ENCODE measurements at places on chromosomes 11 and 22.

DNA sequence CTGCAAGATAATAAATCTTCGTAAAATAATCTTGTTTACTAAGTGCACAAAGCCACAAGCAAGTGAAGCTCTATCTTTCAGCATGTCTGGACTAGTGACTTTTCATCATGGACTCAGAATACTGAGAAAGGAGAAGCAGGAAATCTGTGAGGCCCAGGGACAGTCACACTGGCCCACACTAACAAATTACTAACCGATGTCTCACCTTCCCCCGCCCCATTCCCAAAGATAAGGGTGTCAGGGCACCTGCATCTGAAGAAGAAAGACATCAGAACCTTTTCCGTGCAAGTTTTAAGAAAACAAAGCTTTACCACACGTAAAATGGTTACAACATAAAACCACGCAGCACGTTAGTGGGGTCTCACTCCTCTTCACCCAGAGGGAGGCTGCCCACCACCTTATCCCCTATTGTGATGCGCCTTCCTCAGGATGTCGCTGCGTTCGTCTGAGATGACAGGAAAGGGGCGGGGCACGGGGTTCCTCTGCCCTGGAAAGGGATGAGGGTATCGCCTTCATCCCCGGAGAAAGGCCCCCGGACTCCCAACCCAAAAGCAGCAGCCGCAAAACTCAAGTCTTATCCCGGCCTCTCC is 616 bp downstream of the BTBD10 start:
- DNase-seq: peak; percentile 53

DNA sequence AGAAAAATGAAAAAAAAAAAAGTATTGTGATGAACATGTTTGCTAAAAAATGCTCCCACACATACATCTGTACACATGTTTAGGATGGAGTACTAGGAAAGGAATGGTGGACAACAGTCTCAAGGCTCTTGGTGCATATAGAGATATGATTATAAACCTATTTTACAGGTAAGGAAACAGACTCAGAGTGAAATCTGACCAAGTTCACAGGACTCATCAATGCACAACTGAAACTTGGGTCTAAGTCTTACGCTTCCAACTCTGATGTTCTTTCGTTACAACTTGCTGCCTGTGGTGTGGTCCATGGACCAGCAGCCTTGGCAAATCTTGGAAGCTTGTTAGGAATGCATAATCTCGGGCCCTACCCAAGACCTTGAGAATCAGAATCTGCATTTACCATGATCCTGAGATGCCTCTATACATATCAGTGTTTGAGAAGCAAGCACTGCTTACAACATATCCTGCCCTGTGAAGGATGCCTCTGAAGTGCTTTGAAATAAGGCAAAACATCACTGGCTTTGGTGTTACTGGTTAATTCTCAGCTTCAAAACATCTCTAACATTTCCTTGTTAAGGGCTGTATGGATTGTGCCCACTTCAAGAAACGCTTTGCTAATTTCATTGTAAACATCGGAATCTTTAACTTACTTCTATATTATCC is 39.9 kb upstream of the NUP160 start:
- no peak for DNase-seq

- DNase-seq: no peak
Measured at GRCh38 chr11:27648840-27649239, 51.4 kb downstream of the BDNF start.

- DNase-seq: no peak
Measured at GRCh38 chr11:120858740-120859139, 165.2 kb upstream of the TBCEL start.

GRCh38 chr11:100889758-100890157 is 202.7 kb downstream of the ARHGAP42 start:
- DNase-seq: no peak

- DNase-seq: no peak
Measured at GRCh38 chr11:38687008-38687407, 2089.0 kb upstream of the RAG2 start.

DNA sequence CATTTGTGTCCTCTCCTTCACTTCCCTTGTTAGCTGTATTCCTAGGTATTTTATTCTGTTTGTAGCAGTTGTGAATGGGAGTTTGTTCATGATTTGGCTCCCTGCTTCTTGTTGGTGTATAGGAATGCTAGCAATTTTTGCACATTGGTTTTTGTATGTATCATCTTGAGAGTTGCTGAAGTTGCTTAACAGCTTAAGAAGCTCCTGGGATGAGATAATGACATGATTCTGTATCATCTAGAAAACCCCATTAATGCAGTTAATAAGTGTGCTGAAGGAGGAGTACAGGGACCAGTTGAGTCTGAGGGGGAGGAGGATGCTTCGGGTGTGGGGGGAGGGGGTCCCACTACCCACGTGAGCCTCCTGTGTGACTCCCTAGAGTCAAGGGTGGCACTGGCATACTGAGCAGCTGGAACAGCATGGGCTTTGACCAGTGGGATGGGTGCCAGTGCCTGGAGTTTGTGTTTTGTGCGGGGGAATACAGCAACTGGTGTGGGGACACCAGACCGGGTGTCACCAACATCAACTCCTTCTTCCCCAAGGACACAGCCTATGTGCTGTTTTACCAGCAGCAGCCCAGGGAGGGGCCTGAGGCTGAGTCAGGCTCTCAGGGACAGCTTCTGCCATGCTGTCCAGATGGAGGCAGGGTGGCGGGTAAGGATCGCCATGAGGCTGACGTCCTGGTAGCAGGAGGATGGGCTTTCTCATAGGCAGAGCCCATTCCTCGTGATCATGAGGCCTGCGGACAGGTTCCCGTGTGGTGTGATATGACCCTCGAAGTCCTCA is 24.1 kb downstream of the USP35 start:
- no peak for DNase-seq

DNA sequence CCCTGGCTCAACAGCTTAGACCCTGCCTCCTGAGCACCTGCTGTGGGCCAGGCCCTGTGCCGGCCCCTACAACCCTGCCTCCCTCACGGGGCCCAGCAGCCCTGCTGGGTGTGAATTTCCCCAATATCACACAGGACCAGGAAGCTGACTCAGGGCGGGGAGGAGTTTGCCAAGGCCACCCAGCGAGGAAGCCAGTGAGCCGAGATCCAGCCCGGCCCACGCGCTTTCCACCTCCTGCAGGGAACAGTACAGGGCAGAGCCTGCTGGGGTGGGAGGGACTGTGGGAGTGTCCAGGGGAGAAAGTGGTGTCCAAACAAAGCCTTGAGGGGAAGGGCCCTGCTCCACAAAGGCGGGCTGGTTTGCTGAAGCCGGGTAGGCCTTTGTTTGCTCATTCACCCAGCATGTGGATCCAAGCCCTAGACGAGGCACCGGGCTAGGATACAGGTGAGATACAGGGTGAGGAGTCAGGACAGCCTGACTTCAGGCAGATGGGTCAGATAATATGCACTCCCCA is 26.8 kb downstream of the RPL3 start:
- DNase-seq: no peak

DNA sequence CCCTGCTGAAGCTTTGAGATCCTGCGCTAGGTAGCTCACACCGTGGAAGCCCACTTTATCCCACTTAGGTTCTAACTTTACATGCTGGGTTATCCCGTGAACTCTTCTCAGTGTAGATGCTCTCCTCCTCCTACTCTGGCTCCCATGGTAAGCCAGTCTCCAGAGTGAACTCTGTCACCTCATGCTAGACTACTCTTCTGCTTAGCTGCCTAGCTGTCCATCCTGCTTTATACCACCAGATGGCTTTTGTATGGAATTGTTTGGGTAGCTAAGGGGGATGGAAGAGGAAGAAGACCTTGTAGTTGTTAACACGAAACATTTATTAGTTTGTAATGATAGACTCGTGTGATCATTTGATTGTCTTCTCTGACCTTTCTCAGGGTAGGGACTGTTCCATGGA is 46.8 kb downstream of the EMSY start:
- DNase-seq: no peak

- DNase-seq: no peak
Measured at GRCh38 chr22:19955241-19956128, 13.9 kb upstream of the TXNRD2 start.

GRCh38 chr11:77501758-77502157 is 27.9 kb upstream of the PAK1 start:
- no peak for DNase-seq

All from activated CD4-positive, alpha-beta T cell treated with anti-CD3 and anti-CD28 coated beads for 24 hours (primary cell).